ENCODE measurements at places on chromosomes 7 and 10.

DNA sequence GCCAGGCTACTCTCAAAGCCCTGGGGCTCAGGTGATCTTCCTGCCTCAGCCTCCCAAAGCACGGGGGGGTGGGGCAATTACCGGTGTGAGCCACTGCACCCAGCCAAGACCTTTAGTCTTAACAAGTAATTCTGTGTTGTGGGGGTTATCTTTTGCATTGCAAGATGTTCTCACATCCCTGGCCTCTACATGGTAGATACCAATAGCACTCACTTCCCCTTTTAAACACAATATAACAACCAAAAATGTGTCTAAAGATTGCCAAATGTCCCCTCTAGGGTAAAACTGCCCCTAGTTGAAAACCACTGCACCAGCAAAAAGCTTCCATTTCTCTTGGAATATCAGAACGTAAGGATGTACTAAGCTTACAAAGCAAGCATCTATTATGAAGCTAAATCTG lies 225.0 kb downstream of the CTNNA3 start:
- no peak for DNase-seq

GRCh38 chr10:70295321-70295720 lies 11.5 kb upstream of the NPFFR1 start:
- DNase-seq, result no peak

DNA sequence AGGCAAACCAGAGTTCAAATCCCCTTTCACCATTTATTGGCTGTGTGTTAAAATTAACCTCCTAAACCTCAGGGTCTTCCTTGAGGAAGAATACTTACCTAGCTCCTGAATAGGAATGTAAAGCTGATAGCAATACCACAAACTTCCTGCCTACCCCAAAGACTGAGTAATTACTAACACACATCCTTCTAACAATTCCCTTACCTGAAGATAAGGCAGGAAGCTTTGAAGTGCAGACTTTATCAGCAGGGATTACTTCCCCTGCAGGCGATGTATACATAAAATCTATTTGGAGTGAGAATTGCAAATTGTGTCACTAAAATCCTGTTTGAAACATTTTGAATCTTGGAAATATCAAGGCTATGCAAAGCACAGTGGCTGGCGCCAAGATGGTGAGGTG lies 21.2 kb downstream of the EVX1 start:
- DNase-seq, result no peak

DNA sequence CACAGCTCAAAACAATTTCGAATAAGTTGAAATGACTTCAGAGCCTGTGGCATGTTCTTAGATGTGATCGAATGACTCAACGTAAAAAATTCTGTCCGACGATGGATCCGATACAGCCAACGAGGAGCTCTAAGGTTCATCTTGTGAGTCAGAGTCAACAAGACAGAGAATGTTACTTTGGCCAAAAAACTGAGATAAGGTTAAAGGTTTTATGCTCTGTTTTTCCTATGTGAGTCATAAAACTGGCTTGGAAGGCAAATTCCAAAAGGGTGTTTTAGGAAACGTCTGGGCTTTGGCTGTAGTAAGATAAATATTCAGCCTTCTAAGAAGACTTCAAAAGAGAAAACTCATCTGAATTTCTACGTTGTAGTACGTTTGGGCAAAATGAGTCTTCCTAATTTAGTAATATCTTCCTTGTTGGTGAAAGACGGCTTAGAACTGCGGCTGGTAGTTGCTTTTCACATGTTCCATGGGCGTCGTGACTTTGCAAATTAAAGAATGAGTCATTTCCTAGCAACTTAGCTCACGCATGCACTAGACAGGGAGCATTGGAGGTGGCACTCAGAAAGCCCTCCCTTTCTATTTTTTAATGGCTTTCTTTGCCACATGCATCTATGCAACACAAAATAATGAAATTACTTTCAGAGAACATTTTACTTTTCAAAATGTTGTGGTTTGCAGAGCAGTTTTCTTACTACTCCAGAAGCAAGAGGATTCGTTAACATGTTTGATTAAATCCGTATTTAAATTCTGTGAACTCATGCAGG lies 28.2 kb downstream of the PFKP start:
- no peak for DNase-seq

DNA sequence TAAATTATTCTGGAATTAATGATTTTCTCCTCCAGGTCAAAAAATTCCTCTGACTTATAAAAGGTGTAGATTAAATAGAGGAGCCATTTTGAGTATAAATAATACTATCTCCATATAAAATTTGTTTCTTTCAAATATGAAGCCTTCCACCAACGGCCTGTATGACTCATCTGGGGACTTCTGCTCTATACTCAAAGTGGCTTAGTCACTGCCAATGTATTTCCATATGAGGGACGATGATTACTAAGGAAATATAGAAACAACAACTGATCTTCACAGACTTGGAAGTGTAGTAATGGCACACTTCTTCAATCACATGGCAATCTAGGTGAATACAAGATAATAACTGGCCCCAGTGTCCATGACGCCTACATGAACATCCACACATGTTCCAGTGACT lies 335.6 kb upstream of the HGF start:
- no peak for DNase-seq

GRCh38 chr10:91887272-91888076 lies 21.8 kb downstream of the FGFBP3 start:
- DNase-seq, result no peak

DNA sequence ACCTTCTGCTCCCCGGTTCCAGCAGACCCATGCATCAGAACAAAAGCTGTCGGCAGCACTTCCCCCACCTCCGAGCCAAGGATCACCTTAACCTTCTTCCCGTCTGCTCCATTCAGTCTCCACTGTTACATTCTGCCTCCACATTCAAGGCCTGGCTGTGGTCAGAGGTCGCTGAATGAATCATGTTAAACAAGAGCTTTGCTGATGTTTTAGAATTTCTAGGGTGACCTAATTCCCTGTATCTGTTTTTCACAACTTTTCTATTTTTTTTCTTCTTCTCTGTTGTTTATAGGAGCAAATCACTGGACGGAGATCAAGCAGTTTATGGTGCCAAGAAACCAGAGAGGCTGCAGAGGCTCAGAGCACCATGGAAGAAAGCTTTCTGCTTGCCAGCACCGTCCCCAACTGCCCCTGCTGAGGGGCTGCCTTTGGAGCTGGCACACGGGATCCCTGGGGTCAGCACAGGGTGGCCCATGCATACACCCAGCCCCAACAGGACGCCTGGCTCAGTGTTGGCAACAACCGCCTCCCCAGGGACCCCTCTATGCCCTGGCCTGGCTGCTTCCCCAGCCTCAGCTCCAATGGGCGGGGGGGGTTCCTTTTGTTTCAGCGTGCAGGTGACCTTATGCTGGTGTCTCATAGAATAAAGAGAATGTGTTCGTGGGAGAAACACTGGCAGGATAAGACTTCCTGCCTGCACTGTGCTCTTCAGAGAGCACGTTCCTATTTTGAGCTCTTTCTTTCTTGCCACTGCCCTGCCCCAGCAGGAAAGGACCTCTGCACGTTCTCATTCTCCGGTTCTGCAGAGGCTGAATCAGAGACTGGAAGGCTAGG lies 182.7 kb upstream of the LYZL2 start:
- no peak for DNase-seq

DNA sequence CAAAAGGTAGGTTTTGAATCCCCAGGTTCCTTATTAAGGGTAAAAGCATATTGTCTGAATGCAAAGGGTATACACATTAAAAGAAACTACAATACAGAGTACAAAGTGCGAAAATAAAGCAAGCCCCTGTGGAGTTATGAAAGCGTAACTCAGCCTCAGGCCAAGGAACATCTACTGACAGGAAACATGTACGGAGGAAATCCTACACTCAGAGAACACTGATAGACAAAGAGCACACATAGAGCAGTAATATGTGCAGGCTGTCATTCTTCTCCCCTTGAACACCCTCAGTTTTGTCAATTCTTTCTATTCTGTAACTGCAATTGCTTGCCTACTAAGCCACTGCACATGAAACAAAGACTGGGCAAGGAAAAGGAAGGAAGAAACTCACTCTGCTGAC lies 150.2 kb downstream of the DGKB start:
- DNase-seq, result no peak

- DNase-seq, result no peak
These were observed 6.5 kb downstream of the VSIR start for GRCh38 chr10:71766717-71767419.

GRCh38 chr7:38327637-38328036 lies 54.2 kb upstream of the TARP start:
- DNase-seq, result no peak

GRCh38 chr7:93008833-93009232 lies 108.9 kb downstream of the SAMD9 start:
- DNase-seq, result no peak

GRCh38 chr7:97011536-97012364 lies 6.4 kb downstream of the DLX6 start:
- DNase-seq, result no peak

GRCh38 chr10:97140902-97141745 lies 44.6 kb downstream of the SLIT1 start:
- DNase-seq, result no peak

DNA sequence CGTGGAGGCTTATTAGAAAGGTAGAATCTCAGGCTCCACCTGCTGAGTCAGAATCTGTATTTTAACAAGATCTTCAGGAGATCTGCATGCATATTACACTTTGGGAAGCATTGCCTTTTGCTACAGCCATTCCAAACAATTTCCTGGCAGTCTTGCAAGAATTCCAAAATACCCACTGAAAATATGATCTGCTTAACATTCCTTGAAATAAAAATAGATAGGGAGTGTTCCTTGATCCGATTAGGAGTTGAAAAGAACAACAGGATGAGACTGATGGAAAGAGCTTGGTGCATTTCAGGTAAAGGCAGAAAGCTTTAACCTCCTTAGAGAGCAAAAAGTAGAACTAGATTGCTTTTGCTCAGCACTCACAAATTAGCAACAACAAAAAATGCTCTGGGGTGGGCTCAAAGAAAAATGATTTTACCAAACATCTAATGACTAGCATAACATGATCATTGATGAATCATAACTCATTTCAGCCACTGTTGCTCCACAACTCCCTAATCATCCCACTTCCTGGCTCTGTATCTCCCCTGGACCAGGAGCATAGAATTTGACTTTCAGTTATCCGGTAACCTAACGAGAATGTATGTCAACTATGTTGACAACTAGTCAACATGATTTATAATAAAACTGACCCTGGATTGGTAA lies 115.2 kb downstream of the RNLS start:
- no peak for DNase-seq

DNA sequence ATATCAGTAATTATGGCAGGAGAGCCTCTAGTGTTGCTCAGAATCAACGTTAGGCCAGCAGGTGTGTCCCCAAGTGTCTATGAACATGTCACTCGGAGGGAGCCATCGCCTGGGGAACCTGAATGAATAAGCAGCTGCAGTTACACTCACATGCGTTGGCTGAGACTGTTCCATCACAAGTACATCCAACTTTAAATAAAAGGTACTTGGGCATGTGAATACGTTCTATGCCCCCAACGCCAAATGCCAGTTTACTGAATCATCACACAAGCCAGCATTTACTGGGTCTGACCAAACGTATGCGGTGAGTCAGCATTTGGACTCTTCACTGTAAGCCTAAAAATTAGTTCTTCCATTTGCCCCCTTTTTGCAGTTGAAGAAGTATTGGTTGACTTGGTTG lies 207.6 kb upstream of the PLXNA4 start:
- DNase-seq, result no peak

GRCh38 chr10:79404231-79404609 lies 41.2 kb downstream of the ZCCHC24 start:
- no peak for DNase-seq

GRCh38 chr7:150311146-150311545 lies 12.0 kb upstream of the LRRC61 start:
- DNase-seq, result no peak

GRCh38 chr7:34156336-34156735 lies 251.0 kb downstream of the BMPER start:
- DNase-seq, result no peak

- DNase-seq, result no peak
These were observed 120.4 kb downstream of the EMX2 start for GRCh38 chr10:117662751-117663540.

GRCh38 chr10:99530108-99531025 lies 2.4 kb upstream of the NKX2-3 start:
- DNase-seq, result no peak

- DNase-seq, result no peak
These were observed 84.4 kb upstream of the NANOS1 start for GRCh38 chr10:118944959-118945633.

- no peak for DNase-seq
These were observed 289.7 kb downstream of the FRMD4A start for GRCh38 chr10:14040787-14041631.

DNA sequence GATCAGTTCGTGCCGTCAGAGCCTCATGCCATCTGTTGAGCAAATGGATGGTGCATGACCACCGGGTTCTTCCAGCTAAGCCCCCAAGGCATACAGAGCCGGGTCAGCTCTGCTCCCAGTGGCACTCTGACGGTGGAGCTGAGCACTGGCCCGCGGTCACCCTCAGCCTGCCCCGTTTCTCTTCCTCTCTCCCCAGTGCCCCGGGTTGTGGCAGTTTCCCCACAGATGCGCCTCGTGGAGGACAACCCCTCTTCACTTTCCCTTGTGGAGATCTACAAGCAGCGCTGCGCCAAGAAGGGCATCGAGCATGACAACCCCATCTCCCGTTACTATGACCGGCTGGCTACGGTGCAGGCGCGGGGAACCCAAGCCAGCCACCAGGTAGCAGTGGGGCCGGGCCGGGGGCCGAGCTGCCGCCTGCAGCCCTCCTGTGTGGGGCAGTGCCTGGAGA lies 129.9 kb downstream of the TRRAP start:
- no peak for DNase-seq

DNA sequence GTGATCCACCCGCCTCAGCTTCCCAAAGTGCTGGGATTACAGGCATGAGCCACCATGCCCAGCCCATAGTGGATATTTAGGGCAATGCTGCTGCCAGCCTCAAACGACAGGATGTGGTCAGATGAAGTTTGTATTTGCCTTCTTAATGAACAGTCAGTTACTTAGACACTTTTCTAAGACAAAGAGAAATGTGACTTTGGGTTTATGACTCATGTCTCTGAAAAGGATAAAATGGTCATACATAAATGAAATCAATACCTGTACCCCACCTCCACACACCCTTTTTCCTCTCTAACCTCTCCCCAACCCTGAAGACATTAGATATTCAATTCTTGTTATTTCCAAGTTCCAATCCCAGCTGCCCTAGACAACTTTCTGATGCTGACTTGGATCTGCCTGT lies 109.3 kb upstream of the INSIG1 start:
- DNase-seq, result no peak

GRCh38 chr10:70078329-70078728 lies 25.7 kb downstream of the MACROH2A2 start:
- DNase-seq, result no peak

GRCh38 chr10:133273534-133274143 lies 3.0 kb downstream of the ADAM8 start:
- DNase-seq, result no peak

DNA sequence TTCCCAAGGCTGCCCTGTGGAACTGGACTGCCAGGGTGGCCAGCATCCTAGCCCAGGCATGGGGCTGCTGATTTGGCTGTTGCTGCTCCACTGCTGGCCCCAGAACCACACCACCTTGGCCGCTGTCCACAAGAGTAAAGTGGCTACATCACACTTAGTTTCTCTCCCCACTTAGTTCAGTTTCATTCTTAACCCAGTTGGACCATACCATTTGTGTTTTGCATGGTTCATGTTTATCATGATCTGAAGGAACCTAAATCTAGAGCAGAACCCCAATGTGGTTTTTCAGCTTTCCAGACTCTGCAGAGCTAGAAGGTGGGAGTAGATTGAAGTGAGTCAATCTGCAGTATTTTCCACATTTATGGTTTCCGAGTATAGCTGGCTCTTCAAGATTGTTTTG lies 32.8 kb downstream of the SDK1 start:
- DNase-seq, result no peak
